Suppressor macrophage treated with lipopolysaccharide for 1 hour (primary cell): ENCODE measurements at places on chromosomes 13 and 19.

- no peak for DNase-seq
These were observed 48.5 kb downstream of the KLF2 start for GRCh38 chr19:16373079-16373478.

DNA sequence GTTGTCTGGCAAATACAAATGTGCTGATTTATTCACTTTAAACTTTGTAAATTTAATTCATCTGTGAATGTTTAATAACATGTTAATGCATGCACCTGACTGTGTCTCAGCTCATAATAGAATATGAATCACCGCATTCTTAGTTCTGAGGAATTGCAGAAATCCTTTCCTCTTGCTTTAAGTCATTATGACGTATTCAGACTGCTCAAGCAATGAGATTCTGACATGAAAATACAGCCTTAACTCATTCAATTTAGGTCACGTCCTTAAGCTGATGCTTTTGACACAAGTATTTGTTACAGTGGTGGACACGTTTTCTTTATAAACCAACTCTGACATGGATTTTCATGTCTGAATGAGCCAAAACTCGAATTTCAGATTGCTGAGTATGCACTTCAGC lies 541.0 kb upstream of the KLF12 start:
- DNase-seq: no peak

GRCh38 chr13:40136896-40137295 lies 481.4 kb downstream of the COG6 start:
- no peak for DNase-seq

- no peak for DNase-seq
These were observed 2.5 kb upstream of the ISYNA1 start for GRCh38 chr19:18440415-18440877.

DNA sequence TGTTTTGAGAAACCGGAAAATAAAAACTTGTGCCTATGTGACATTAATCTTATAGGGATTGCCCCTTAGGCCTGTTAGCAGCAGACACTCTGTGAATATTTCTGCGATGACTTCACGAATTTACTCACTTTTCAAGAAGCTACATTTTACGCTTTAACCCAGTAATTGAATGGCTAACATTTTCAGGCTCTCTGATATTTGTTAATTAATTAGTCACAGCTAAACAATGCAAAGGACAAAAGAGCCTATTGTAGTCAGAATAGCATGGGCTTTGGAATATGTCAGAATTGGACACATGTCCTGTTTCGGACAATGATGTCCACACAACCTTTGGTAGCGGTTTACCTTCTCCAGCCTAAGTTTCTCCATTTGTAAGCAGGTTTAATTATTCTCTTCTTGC lies 506.6 kb downstream of the EFNB2 start:
- DNase-seq: no peak

DNA sequence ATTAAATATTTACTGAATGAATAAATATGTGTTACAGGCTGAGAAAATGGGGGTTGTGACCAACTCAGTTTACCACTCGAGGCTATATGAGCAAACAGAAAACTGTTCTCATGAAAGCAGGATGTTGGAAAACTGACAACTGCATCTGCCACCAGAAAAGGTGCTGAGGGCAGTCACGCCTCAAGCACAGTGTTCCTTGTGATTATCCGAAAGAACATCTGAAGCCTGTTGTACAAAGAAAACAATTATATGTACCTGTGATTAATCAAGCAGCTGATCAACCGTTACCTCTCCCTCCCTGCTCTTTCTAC lies 6.2 kb upstream of the KLK13 start:
- DNase-seq: no peak

GRCh38 chr19:18932216-18932841 lies 8.7 kb downstream of the HOMER3 start:
- DNase-seq: peak; percentile 97

DNA sequence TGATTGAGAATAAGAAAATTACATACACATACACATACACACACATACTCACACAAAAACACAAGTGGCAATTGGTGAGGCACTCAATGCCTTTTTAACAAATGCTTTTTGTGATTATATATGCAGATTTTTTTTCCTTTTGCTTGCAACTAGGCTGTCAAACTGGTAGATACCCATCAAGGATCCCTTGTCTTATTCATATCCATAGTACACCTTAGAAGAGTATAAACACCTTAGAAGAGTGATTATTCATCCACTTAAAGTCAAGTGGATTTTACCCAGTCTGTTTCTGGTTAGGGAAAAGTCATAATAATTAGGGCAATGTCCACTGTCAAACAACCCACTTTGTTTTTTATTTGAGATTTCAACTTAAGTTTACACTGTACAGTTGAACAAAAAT lies 1773.4 kb upstream of the MIR17HG start:
- DNase-seq: no peak

- no peak for DNase-seq
These were observed 46.8 kb downstream of the SLC7A1 start for GRCh38 chr13:29548722-29549121.
